Stimulated activated CD8-positive, alpha-beta memory T cell treated with anti-CD3 and anti-CD28 coated beads, Interleukin-2, amount 100 ng/mL, for 1 hour (primary cell): ENCODE measurements at places on chromosomes 11 and 22.
A peak's percentile ranks its signal among the peaks of the same experiment; 100 is the strongest.

GRCh38 chr22:35555483-35555890 is 14.9 kb downstream of the RASD2 start:
- DNase-seq, result no peak

DNA sequence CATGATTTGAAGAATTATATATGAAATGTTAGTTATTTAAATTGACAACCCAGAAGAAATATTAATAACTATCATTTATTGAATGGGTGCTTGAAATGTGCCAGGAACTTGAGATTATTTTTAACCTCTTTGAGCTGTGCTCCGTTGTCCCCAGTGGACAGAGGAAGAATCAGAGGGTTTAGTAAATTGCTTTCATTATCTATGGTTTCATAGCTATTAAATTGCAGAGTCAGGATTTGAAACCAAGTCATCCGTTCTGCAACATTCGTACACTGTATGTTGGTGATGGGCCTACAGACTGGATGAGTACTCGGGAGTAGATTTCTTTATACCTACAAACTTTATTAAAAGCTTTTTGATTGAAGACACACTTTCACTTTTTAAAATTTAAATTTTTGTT is 4.9 kb downstream of the HSD17B12 start:
- DNase-seq, result no peak

DNA sequence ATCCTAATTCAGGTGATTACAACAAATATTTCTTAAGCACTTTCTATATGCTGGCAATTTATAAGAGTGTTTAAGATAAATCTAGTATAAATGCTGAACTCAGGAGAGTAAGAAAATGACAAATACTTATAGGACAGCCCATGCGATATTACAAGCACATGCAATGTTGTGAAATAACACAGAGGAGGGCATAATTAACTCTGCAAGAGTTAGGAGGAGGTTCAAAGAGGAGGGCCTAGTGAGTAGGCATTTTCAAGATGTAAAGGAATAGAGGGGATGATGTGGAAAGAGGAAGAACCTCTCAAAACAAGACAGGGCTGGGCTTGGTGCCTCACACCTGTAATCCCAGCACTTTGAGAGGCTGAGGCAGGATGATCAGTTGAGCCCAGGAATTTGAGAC is 37.1 kb upstream of the IL17RA start:
- no peak for DNase-seq

DNA sequence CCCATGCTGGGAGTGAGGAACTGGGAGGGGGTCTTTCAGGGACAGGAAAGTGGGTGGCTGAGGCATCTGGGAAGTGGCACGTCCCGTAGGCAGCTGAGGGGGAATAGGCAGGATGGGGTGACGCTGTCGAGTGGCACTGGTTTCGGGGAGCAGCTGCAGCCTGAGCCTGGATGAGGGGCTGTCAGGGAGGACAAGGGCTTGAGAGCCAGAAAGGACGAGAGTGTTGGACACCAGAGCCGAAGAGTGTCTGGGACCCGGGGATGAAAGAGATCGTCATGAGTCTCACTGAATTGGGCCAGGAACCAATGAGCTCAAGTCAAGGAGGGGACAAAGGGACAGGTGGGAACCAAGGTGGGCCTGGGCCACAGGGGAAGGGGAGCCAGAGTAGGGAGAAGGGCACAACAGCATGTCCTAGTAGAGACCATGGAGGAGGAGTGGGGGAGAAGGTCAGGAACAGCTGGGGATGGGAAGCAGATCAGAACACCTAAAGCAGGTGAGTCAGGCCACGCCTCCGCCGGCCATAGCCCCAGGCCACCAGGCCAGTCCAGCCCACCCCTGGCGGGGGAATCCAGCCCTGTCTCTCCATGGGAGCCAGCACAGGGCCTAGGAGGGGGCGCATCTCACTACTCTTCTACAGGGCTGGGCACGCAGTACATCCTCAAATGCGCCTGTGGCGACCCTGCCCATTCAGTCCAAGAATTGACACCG is 4.2 kb downstream of the RAB3IL1 start:
- no peak for DNase-seq

DNA sequence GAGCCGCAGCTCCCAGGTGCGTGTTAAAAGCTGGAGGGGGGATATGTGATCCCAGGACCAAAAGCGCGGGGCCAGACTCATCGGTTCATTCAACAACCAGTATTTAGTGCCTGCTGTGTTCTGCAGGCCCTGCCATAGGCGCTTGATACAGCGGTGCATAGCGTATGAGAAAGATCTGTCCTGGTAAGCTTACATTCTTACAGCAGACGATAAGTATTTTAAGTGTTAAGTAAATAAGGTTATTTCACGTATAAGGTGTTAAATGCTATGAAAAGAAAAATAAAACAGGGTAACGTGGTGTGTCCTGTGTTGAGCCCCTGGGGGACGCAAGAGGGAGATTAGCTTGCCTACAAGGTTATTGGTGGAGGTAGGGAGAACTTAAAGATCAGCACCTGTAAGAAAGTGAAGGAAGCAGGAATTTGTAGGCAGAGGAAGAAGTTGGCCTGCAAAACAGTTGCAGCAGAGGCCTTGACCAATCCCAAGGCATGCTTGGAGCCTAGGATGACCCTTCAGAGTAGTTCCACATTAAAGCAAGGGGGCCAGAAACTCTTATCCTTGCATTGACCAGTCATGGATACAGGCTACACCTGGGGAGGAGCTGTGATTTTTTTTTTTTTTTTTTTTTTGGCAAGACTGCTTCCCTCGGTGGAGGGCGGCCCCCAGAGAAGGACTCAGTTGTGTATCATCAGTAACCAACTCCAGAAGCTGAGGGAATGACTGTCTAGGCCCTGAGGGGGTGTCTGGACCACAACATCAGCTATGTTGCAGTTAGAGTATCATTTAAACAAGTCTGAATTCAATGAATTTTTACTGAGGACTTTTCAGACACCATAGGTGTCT is 487 bp upstream of the LIPT2 start:
- DNase-seq, result no peak

DNA sequence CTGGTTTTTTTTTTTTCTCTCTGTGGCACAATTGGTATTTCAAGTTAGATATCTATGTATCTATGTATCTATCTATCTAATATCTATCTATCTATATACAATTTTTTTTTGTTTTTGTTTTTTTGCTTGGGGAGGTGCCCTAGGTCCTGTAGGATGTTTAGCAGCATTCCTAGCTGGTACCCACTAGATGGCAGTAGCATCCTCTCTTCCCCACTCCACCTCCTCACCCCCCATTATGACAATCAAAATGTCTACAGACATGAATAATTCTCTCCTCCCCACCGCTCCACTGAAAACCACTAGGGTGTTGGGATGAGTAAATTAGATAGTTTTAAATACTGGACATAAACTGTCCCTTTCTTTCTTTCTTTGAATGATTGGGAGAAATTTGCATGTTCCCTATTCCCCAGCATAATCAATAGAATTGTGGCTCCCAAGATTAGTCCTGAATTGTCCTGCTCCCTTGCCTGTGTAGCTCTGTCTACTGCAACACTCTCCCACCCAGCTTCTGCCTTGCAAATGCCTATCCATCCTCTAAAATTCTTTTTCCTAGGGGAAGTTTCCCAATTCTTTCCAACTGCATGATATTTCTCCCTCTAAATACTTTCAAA is 1152.4 kb downstream of the LRRC4C start:
- DNase-seq, result no peak

DNA sequence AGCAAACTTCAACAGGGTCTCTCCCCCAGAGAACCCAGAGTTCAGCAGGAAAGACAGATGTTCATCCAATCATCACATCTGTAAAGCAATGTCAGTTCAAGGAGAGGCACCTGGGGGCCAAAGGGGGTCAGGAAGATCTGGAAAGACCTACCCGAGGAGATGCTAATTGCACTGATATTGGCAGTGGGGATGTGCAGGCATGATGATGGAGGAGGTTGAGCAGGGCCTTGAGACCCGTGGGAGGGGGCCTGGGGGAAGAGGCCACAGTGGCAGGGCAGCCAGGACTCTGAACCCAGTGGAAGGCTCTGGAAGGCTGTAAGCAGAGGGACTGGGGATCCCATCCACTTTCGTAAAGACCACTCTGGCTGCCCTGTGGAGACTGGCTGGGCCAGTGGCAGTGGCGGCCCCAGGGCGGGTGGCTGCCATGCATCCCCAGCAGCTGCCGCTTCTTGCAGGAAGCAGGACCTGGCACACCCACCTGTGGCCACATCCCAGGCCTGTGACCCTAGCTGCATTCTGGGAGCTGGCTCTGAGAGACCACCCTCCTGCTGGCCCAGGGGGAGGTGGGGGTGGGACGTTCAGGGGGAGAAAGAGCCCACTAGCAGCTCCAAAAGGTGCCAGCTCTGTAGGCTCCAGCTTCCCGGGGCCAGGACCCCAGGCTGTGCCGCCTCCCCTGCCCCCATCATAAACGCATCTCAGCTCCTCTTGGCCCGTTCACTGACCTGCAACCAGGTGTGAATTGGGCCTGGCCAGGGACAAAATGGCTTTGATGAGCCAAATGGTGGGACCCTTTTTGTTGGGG is 59.9 kb upstream of the FGF3 start:
- no peak for DNase-seq

GRCh38 chr11:71145988-71146824 is 106.2 kb downstream of the SHANK2 start:
- no peak for DNase-seq

DNA sequence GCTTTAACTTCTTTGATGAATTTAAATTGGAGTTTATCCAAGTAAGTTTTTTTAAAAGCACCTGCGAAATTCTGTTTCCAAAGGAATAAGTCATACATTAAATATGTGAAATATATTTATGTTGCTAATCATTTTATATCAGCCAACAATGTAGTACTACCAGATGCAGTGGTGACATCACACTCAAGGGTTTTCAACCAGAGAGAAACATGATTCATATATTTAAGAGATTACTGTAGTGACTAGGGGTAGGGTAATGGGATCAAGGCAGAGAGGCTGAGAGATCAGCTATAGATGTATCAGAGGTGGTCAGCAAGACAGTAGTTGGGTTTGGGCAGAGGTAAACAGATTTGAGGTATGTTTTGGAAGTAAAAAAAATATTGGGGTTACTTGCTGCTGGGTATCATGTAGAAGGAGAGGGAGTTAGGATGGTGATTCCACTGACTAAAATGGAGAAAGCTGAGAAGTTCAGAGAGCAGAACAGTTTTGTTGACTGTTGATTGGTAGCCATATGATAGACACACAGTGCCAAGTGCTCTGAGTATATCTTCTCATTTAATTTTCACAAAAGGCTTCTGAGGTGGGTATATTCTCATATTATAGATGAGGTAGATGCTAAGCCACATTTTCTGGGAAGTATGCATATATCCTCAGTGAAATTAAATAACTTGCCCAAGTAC is 39.4 kb downstream of the CEP57 start:
- DNase-seq, result no peak

DNA sequence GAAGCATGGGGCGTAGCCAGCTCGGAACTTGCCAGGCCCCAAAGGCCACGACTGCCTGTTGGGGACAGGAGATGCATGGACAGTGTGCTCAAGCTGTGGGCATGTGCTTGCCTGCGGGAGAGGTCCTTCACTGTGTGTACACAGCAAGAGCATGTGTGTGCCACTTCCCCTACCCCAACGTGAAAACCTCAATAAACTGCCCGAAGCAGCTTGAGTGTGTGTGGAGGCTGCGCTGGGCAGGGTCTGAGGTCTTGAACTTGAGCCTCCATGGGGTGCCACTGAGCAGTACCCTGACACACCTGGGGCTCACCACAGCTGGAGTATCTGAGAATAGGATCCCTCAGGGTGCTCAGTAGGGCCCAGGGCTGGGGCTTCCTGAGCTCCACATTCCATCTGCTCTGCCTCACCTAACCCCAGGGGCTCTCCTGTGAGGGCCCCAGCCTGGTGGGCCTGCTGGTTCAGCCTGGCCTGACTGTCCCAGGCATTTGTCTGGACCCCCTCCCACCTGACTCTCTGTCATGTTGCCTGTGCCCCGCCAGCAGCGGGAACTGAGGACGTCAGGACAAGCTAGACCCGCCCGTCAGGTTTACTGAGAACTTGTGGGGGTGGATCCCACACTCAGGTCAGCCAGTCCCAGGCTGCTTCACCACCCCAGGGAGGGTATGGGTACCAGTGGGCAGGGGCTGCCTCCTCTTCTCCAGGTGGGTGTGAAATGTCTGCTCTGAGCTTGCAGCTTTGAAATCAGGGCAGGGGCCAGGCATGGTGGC is 3.2 kb downstream of the RASSF7 start:
- DNase-seq, result no peak

- DNase-seq, result no peak
Observed at GRCh38 chr11:112874980-112875379, 86.2 kb upstream of the NCAM1 start.

DNA sequence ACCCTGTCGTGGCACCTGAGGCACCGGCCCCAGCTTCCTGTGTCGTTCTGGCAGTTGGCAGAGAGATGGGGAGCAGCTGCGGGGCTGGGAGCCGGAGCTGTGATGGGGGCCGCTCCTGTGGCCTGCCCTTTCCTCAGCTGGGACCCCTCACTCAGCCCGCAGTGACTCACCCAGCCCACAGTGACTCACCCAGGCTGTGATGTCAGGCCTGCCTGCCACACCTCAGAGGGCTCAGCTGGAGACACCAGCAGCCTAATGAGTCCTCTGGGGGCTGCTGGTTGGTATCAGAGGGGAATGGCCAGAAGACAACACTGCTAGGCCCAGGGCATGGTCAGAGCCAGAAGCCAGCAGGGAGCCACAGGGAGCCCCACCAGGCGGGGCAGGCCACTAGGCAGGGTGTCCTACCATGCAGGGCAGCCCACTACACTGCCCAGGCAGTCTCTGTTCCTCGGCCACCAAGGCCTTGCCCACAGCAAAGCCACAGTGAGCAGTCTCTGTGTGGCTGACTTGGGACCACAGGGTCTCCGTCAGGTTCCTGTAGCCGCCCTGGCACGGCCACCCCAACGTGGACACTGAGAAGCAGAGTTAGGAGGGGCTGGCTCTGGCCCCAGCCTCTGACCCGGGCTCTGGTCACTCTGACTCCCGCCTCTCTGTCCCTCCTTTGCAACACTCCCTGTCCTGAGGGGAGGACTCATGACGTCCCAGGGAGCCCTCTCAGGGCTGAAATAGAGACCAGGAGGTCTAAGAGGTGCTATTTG is 4.2 kb upstream of the FXYD2 start:
- peak; percentile 87 for DNase-seq

- DNase-seq, result no peak
Observed at GRCh38 chr11:126153972-126154371, 57.5 kb downstream of the RPUSD4 start.

- DNase-seq, result no peak
Observed at GRCh38 chr11:79025622-79026021, 415.2 kb downstream of the TENM4 start.

DNA sequence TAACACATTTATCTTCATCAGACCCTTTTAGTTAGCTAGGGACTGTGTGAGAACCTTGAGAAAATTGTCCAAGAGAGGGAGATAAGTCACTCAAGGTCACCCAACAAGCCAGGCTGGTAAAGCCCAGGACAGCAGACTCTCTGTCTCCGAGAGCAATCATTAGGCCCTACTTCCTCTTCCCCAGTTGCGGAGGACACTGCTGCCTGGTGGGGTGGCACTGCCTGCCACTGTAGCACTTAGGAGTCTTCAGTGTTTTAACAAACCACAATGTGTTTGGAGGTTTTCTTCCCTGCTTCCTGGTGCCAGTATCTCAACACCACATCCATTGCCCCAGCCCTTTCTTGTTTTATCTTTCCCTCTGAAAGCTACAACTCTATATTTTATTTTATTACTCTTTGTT is 132.1 kb upstream of the LDLRAD3 start:
- no peak for DNase-seq

GRCh38 chr11:110711776-110712658 is at the start of gene ARHGAP20:
Gene ARHGAP20, minus strand, starts transcription at chr11:110712437. Its CDS starts 206 bp downstream, at chr11:110712231.
- no peak for DNase-seq
